RWPE2 (cell line): ENCODE measurements at places on chromosomes 5 and 9.
A peak's percentile ranks its signal among the peaks of the same experiment; 100 is the strongest.

DNA sequence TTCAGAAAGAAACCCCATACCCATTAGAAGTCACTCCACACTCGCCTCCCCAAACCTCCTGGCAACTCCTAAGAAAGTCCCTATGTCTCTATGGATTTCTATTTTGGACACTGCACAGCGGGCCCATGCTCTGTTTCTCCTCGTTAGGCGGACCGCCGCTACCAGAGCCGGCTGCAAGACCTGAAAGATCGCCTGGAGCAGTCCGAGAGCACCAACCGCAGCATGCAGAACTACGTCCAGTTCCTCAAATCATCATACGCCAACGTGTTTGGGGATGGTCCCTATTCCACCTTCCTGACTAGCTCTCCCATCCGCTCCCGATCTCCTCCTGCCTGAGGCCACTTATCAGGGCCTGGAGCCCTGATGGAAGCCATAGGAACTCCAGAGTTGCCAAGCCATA, 4.6 kb upstream of the GLE1 start:
- no peak for DNase-seq

GRCh38 chr5:144318011-144318410, 147.3 kb downstream of the KCTD16 start:
- no peak for DNase-seq

- no peak for DNase-seq
Measured at GRCh38 chr5:90434116-90434714, 24.7 kb upstream of the CETN3 start.

DNA sequence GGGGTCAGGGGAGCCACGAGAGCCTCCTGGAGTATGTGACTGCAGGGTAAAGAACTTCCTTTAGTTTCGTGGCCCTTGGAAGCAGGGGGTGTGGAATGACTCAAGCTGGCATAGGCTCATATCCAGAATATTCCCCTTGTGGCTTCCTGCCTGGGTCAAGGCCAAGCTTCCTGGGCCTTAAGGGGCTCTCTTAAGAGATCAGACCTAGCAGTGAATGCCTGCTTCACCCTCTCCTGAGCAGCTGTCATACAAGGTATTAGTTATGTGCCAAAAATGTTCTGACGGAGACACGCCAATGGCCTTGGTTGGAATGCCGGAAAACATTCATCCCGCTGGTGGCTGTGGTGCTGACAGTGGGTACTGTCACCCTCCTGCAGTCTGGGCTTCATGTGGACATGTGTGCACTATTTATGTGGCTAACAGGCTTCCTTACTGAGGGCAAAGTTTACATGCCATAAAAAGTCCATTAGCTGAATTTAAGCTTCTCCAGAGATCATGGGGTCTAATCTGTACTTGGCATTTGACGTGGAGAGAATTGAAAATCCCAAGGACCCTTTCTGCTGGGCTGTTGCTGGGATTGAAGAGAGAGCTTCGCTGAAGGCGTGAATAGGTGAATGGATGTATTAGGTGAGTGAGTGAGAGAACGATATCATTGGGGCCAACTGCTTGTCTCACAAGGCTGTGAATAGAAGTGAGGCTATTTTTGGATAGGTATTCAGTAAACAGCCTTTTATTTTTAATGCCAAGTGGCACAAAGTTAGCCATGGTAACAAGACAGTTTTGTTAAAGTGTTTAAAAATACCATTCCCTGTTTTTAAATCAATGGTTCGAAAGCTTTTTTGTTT, 156.8 kb downstream of the MACROH2A1 start:
- DNase-seq, result peak; percentile 59

DNA sequence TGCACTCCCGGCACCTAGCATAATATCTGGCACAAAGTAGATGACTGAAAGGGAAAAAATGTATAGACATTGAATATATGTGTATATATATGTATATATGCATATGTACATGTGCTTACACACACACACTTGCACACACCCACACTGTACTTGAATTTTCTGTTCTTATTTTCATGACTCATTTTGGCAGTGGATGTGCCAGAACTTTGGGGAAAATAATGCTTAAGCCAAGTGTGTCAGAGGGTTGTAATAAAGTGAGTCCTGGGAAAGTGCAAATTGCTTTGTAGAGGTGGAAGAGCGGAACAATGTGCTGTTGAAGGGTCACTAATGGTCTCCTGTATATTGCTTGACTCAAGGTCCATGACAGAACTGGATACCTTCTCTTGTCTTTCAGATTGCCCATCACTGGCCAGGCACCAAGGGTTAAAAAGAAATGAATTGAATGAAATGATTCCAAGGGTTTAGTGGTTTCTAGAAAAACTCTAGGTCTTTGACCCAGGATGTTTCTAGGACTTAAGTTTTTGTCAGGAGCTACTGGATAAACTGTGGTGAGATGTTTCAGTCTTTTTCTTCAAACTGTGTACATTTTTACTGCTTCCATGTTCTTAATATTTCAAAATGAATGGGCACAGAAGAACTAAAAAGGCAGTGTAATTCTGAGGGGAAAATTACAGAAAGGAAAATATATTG, 129.9 kb upstream of the MOCS2 start:
- DNase-seq, result no peak

- DNase-seq, result no peak
Measured at GRCh38 chr9:81521892-81522291, 167.5 kb downstream of the TLE1 start.
